Stimulated activated CD4-positive, alpha-beta T cell treated with anti-CD3 and anti-CD28 coated beads, Interleukin-2, amount 100 ng/mL, for 24 hours (primary cell): ENCODE measurements at places on chromosomes 1 and 21.

DNA sequence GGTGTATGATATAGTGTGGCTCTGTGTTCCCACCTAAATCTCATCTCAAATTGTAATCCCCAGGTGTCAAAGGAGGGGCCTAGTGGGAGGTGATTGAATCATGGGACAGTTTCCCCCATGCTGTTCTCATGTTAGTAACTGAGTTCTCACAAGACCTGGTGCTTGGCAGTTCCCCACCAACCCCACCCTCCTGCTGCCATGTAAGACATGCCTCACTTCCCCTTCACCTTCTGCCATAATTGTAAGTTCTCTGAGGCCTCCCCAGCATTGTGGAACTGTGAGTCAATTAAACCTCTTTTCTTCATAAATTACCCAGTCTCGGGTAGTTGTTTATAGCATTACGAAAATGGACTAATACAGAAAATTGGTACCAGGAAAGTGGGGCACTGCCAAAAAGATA, 1705.3 kb downstream of the NCAM2 start:
- DNase-seq: no peak

GRCh38 chr1:202007805-202008489, 2.4 kb upstream of the ELF3 start:
- no peak for DNase-seq

GRCh38 chr1:52554267-52554640, 1.4 kb upstream of the TUT4 start:
- no peak for DNase-seq

GRCh38 chr21:23445307-23445706, 2162.0 kb downstream of the MRPL39 start:
- no peak for DNase-seq

DNA sequence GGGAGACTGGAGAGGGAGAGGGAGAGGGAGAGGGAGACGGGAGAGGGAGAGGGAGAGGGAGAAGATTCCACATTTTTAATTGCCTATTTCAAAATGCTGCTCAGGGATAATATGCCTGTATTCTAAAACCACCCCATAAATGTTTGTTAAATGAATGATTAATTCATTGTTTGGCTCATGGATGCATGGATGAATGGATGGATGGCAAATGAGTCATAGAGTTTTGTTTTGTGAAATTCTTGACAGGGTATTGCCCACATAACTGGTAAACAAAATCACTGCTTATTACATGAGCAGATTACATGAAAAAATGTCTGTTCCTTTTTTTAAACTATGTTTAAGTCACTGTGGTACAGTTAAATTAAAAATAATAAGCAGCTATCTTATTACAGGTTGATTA, 220.4 kb downstream of the ZP4 start:
- DNase-seq: no peak

GRCh38 chr21:35086357-35086756, 37.3 kb upstream of the RUNX1 start:
- no peak for DNase-seq

DNA sequence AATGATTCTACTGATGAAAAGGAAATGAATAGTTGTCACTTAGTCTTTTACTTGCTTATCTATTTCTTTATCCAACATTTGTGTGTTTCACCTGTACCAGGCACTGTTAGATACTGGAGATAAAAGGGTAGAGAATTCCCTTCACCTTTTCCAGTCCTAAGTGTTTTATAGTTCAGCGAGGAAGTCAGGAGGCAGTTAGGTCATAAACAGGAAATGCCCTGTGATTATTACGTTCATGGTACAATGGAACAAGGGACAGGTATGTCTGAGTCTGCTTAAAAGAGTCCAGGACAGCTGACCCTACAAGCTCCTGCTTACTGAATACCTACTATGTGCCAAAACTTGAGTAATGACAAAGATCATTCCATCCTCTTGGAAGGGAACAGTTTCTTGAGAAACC, 77.8 kb downstream of the TNR start:
- no peak for DNase-seq

GRCh38 chr1:70140343-70140742, 65.0 kb downstream of the LRRC40 start:
- no peak for DNase-seq

GRCh38 chr1:181113059-181113641, 24.6 kb downstream of the IER5 start:
- no peak for DNase-seq

DNA sequence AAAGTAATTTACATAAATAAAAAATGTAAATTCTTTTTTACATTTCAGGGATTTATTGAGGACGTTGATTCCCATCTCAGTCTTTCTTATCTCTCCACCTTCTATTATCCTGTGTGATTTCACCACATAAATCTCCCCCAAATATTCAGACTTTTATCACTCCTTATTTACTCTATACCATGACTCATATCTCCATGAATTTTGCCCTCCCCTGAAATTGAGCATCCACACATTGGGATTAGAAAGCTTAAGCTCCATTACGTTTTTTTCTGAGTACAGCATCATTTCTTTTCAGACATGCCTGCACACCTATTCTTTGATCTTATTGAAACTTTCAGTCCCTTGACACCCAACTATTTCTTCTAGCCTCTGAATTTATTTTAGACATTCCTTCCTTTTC, 111.2 kb downstream of the IFI44 start:
- no peak for DNase-seq

DNA sequence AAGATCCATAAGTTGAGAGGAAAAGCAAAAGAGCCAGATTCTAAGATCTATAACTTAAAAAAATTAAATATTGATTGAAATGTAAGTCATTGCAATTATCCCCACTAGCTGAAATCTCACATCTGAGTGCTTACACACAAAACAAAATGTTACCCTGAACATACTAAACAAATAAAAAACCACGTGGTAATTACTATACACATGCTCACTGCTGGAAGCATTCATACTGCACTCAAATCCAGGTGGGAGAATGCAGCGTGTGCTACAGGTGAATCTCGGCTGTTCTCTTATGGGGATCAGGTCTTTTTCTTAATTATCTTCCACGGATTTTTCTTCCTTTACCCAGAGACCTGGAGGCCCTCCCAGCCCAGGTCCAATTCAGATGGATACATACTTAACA, 74.3 kb downstream of the SDC3 start:
- DNase-seq: no peak

GRCh38 chr1:58611861-58612385, 34.9 kb upstream of the TACSTD2 start:
- no peak for DNase-seq

- DNase-seq: no peak
These were observed 822.2 kb downstream of the MRPL39 start for GRCh38 chr21:24785033-24785432.

DNA sequence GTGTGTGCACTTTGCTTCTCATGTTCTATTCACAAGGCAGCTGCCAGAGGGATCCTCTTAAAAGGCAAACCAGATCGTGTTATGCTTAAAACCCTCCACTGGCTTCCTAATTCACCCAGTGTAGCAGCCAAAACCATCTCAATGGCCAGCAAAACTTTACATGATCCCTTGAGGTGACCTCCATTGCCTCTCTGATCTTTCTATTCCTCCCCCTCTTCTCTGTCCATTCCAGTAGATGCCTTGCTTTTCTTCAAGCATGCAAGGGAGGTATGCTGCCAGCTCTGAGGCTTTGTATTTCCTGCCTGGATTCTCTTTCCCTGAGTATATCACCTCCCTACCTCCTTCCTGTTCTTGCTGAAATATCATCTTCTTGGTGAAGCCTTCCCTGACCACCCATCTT, 93.2 kb upstream of the KCNK2 start:
- no peak for DNase-seq

GRCh38 chr1:203462143-203462542, 13.5 kb upstream of the PRELP start:
- DNase-seq: no peak

GRCh38 chr1:24951337-24951736, 21.3 kb upstream of the RUNX3 start:
- DNase-seq: no peak

DNA sequence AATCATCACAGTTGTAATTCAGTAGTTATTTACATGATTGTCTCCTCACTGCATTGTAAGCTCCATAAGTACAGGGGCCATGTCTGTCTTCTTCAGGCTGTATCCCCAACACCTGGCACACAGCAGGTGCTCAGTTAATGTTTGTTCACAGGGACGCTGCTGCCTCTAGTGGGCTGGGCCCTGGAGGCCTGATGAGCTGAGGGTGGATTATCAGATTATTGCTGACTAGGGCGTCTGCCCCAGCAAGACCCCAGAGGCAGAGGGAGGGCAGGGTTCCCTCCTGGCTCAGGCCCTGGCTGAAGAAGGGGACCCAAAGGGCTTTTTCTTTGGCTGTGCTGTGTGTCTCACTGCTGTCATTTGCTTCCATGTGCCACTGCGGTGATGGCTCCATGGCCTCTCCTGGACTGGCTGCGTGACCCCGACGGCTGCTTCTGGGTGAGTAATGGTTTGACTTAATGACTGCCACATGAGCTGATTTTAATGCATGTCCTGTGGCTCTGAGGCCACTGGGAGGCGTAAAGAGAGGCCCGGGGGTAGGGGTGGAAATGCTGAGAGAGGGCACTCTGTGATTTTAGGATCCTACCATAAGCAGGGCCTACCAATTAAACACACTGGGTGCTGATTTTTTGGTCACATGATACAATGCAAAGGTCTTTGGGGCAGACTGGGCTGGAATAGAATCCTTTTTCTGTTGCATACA, 20.8 kb upstream of the EPB41 start:
- no peak for DNase-seq

DNA sequence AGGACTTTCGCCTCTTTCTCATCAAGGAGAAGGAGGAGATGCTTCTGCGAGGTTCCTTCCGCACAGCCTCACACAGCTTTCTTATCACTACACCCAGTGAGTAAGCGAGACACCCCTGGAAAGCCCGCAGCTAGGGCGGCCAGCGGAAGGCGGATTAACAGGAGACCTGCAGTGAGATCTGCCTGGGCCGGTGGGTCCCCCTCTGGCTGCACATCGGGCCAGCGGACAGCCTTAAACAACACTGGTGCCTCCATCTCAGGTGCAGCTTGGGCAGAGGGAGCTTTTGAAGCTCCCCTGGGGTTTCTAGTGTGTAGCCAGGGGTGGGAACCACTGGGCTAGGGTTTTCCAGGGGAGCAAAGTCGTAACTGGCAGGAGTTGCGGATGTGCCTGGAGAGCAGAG, 17.5 kb upstream of the MTARC1 start:
- DNase-seq: no peak

GRCh38 chr1:147611021-147611426, 59.3 kb downstream of the ACP6 start:
- DNase-seq: no peak

DNA sequence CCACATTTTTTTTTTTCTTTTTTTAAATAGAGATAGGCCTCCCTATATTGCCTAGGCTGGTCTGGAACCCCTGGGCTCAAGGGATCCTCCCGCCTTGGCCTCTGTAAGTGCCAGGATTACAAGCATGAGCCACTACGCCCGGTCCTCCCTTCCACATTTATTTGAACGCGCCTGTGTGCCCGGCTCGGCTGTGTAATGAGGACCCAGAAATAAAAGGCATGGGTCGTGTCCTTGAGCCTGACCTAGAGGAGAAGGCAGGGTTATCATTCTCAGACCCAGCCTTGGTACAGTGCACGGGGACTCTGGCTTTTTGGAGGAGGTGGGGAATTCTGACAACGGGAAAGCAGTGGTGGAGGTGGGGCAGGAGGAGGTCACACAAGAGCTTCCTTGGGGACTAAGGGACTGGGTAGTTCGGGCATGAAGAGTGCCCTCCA, 841 bp downstream of the CENPF start:
- DNase-seq: peak; percentile 10

- DNase-seq: no peak
These were observed at the start of gene PRDX6 for GRCh38 chr1:173477286-173478093. TSS of gene PRDX6 (plus strand) at chr1:173477335. CDS start at chr1:173477398, 63 bp downstream.

GRCh38 chr1:114524944-114525343, 13.9 kb upstream of the TRIM33 start:
- no peak for DNase-seq

- DNase-seq: no peak
These were observed 12.1 kb upstream of the PDC start for GRCh38 chr1:186473047-186473446.

GRCh38 chr1:9651565-9652378, at the start of gene PIK3CD:
TSS of gene PIK3CD (plus strand) at chr1:9651731. CDS start at chr1:9710456, 58,725 bp downstream.
- DNase-seq: peak; percentile 61

GRCh38 chr1:181817091-181817490, 244.4 kb downstream of the ZNF648 start:
- no peak for DNase-seq
